ENCODE measurements at places on chromosomes 4 and X. TPM values are rescaled to one million over a fixed set of nuclear protein-coding genes. Genes with fewer than 3 reads are reported as not detected.

DNA sequence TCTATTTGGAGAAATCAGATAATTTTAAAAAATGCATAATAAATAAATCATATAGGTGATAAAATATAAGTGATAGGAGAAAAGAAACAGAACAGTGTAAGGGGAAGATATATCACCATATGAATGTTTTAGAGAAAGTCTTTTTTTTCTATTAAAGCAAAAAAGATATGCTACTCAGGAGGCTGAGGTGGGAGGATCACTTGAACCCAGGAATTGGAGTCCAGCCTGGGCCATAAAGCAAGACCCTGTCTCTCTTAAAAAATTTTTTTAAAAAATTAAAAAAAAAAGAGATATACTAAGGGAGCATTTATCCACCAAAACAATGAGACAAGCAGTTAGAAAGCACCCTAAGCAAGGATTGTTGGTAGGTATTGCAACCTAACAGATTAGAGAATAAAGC is 6.1 kb downstream of the TMEM156 start:
- H3K27ac ChIP-seq, result no peak overlapping the region
- H3K4me3 ChIP-seq, result no peak overlapping the region
- no peaks in the 10 kb centered on the region for H3K27me3 ChIP-seq
- H3K4me1 ChIP-seq, result no peaks in the 10 kb centered on the region
- no peak for DNase-seq
- H3K36me3 ChIP-seq, result no peaks in the 10 kb centered on the region

SSX1 gene
- not detected for total RNA-seq

PACRGL gene
- 23.3 TPM for total RNA-seq

GRIA3 gene
- 2.3 TPM for total RNA-seq

DNA sequence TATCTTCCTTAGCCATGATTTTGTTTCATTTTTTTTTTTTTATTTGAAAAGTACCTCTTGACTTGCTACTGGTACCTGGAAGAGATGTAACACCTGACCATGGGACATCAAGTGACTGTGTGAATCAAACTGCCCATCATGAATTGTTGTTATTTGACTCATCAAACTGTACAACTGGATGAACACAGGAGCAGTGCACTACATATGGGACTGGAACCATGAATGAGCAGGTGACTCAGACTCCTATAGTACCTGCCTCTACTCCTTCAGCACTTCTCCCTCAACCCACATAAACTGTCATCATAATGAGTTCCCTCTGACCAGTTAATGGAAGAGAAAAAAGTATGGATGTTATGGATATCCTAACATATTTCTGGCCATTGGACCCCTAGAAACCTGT is 15.9 kb upstream of the UBE2D3 start:
- no peaks in the 10 kb centered on the region for H3K27me3 ChIP-seq
- no peaks in the 10 kb centered on the region for H3K4me1 ChIP-seq
- no peaks in the 10 kb centered on the region for H3K36me3 ChIP-seq
- DNase-seq, result no peak
- no peak overlapping the region for H3K27ac ChIP-seq

TRPC5OS gene
- total RNA-seq, result not detected
